Right lobe of liver (tissue), 6 donors: ENCODE measurements at places on chromosomes 1 and 21.

DNA sequence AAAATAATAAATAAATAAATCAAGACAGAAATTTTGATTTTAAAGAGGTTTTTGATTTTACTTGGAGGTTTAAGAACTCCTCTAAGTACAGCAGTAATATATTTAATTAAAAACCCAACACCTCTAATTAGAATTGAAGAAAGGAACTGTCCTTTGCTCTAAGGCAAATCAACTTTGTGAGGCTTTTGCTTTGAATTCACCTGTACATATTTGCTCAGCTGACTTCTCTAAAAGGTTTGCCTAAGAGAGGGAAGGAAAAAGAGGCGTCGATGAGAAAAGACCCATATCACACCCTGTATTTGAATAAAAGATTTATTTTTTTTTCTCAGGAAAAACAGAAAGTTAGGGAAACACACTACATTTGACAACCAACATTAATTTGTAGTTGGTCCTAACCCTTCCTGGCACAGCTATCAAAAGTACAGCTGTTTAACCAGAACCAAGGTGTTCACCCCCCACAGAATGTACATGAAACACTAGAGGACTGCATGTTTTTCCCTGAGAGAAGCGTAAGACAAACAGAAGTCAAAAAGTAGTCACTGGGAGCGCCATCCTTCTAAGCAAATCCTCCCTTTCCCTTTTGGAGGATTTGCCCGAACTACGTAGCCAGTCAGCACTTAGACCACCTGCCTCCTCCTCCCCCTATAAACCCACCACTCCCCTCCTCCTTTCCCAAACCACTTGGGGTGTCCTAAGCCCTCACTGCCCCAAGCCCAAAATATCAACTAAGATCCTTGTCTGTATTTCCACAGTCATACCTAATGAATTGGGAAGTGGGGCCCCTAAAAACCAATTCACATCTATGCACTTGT is 4.9 kb downstream of the MCL1 start:
- DNase-seq, result no peak

DNA sequence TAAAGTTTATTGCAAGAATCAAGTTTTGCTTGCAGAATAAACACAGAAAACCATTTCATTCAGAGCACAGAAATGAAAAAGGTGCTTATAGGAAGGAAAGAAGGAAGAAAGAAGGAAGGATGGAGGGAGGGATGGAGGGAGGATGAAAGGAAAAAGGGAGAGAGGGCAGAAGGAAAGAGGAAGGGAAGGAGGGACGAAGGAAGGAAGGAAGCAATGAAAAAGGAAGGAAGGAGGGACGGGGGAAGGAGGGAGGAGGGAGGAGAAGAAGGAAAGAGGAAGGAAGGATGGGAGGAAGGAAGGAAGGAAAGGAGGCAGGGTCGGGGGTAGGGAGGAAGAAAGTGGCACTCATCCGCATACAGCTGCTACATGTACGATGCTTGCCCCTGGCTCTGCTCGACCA is 104.9 kb upstream of the GCLM start:
- no peak for DNase-seq

DNA sequence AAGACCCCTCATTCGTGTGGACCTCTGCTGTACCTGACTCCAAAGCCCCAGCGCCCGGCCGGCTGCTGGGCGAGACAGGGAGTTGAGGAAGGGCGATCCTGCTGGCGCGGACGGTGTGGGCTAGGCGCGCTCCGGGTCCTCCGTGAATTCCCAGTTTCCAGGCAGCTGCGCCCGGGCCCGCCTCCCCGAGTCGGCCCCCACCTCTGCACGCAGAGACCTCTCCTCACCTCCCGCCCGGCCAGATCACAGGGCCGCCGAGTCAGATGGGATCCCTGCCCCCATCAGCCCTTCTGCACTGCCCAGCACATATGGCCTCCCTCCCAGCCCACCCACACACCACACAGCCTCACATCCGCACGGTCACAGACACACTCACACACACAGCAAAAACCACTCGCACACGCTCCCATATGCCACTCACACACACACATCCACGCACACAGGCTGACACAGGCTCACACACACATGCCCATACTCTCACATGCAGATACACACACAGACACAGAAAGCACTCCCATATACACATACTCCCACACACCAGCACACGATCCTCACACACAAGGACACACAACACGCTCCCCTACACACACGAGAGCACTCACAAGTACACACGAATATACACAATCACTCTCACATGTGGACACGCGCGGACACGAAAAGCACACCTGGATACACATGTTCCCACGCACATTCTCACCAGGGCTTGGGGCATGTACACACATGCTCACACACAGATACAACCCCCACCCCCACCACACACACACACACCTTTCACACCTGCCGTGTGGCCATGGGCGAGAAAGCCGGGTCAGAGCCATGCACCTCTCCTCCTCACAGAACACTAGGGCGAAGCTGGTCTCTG is 7.2 kb upstream of the GUCA2B start:
- DNase-seq, result no peak

DNA sequence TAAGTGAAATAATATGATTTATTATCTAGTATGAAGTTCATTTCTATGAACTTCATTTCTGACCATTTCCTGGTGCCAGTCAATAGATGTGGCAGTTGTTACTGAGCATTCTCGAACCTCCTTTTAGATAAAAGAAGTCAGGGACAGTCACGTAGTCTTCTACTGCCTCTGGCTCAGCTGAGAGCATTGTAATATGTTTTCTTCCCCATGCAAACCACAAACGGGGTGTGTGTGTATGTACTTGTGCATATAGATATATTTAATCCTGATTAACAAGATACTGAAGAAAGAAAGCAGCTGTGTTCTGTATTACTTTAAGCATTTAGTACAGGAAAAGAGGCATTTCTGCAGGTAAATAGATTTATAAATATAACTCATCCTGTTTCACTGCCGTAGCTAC is 21.6 kb downstream of the ZNF684 start:
- DNase-seq, result no peak

DNA sequence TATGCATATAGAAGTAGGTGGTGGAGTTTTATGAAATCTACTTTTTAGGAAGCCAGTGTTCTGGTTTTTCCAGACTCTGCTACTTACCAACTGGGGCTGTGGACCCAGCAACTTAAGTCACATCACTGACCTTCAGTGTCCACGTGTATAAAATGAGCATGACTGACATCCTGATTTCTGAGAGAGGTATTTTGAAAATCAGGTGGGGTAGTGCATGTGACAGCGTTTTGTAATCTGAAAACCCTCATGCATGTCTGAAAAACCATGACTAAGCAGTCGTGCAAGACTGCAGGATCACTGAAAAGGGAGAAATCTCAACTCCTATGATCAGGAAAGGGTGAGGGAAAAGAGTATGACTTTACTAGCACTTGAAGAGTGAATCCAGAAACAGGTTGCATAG is 26.1 kb downstream of the CR1L start:
- DNase-seq, result no peak
